ENCODE measurements at places on chromosomes 2 and 18. TPM values are rescaled to one million over a fixed set of nuclear protein-coding genes. Genes with fewer than 3 reads are reported as not detected.

The ST6GAL2 gene
- 148 TPM for total RNA-seq

The LYPD6B gene
- total RNA-seq, result 12.5 TPM

The CELF4 gene
- total RNA-seq, result 60.7 TPM

The COBLL1 gene
- total RNA-seq, result 10.8 TPM

The YES1 gene
- 41.6 TPM for total RNA-seq

The GPR45 gene
- total RNA-seq, result 0.78 TPM

Measured in occipital lobe (tissue), 3 donors.